ENCODE measurements at places on chromosomes 2 and 18.

DNA sequence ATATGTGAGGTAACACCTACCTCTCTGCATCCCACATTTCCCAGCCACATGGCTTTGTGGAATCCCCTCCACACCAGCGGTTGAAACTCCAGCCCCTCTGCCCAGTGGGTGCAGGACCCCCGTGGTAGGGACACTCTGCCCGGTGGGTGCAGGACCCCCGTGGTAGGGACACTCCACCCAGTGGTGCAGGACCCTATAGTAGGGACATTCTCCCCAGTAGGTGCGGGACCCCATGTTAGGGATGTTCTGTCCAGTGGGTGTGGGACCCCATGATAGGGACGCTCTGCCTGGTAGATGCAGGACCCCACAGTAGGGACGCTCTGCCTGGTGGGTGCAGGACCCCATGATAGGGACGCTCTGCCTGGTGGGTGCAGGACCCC, 11.5 kb downstream of the COPS9 start:
- DNase-seq, result no peak

DNA sequence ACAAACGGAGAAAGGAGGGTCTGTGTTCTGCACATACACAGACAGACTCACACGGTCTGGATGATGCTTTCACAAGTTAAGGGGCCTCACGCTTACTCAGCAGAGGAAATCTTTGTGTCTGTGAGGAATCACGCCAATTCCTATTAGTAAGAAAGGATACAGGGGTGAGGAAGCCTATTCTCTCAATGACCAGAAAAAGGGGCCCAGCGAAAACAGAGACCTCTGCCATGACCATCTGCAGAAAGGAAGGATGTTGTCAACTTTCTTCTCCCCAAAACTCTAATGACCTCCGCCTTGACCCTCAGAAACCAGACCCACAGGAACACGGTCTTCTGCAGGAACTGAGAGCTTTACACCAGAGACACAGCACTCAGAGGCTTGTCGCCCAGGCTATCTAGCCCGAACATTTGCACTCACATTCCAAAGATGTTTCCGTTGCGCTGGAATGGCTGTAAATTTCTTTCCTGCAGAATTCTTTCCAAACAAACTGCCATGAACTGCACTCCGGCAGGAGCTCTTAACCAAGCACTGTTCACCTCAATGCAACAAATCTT, 186.3 kb downstream of the TCF4 start:
- no peak for DNase-seq

DNA sequence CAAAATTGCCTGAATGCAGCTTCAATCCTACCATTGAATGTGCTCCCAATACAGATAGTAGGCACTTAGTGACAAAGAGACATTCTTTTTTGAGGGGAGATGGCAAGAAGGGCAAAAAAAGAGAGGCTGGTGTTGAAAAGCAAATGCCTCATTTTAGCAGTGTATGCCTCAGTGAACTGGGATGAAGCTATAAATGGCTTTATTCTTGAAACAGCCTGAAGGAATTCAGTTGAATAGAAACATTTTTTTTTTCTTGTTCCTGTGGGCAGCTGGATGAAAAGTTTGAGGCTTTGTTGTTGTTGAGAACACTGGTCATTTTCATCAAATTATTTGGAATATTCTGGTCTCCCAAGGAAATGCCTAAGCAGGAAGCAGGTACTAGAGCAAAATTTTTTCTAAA, 228.9 kb downstream of the RNF144A start:
- no peak for DNase-seq

DNA sequence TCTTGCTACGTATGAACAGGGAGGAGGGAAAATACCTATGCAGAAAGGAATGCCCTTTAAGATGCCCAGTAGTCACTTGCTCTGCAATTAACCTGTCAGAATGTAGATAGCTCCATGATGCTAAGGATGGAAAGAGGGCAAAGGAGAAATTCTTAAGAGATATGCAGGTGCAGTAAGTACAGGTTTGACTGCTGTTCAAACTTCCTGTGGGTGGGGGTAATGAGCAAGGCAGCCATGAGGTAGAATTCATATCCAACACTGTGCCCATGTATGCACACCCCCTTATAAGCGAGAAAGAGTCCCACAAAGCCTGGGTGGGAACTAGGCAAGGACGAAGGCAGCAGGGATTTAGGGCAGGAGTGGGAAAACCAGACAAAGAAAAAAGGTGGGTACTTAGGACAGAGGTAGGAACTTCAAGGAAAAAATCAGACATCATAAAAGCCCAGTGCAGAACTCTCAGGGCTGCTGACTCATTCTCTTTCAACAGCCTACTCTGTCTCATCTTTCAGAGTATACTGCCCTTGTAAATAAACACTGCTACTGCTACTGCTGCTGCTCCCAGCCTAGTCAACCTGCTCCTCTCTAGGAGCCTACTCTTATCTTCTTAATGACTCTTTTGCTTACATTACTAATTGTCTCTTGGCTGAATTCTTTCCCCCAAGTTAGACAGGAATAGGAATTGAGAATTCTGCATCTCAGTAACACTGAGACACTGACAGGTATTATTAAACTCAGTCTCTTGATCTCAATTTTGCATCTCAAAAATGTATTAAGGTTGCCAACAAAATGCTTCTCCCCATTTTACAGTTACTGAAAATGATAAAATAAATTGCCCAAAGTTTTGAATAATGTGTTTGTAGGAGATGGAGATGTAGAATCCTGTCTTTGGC, 189.0 kb downstream of the PTH2R start:
- DNase-seq, result no peak

- no peak for DNase-seq
These were observed 117.4 kb downstream of the ETAA1 start for GRCh38 chr2:67514515-67514914.

DNA sequence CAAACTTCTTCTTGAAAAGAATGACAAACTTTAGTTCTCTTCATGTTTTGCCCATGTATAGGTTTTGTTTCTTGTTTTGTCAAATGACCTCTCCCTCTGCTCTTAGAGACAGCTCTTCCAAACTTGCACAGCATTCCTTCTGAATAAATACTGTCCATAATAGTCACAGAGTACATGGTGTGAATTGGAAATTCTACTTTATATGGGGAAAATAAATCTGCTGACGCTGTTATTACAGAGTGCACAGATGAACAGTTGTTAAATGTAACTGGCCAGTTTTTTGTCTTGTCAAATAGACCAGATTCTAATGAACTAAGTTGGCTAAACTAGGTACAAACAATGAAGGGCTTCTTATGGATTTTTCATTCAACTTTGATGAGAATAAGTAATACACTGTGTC, 115.8 kb upstream of the DTNA start:
- DNase-seq, result no peak

DNA sequence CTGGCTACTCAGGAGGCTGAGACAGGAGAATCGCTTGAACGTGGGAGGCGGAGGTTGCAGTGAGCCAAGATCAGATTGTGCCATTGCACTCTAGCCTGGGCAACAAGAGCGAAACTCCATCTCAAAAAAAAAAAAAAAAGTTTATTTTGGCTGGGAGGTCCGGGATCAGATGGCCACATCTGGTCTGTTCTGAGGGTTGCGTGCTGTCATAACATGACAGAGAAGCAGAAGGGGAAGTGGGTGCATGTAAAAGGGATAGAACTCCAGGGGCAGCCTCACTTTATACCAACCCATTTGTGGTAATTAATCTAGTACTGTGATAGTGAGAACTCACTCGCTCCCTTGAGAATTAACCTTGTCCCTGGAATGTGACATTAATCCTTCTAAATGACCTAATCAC, 101.2 kb downstream of the PTPN4 start:
- DNase-seq, result no peak

Measured in stimulated activated naive CD8-positive, alpha-beta T cell treated with anti-CD3 and anti-CD28 coated beads, Interleukin-15, amount 100 ng/mL, for 72 hours (primary cell).